ENCODE measurements at places on chromosomes 6 and 20. TPM values are rescaled to one million over a fixed set of nuclear protein-coding genes. Genes with fewer than 3 reads are reported as not detected.

DNA sequence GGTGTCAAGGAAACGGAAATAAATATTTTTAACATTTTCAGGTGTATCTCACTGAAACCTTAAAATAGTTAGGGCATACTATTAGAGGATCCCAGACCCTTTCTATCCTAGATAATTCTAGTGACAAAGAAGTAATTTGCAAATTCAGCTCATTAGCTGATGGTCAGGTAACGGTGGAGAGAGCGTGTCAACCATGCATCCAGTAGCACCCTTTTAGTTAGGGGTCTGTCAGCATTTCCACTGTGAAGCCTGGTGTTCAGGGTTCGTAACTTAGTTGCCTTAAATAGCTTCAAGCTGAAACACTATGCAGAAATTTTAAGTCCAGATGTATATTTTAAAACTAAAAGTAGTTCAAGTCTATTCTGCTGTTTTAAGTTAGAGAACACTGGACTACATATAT lies 48.5 kb upstream of the SUPT3H start:
- DNase-seq = no peak

GRCh38 chr6:14582749-14583148 lies 465.2 kb downstream of the CD83 start:
- DNase-seq = no peak

DNA sequence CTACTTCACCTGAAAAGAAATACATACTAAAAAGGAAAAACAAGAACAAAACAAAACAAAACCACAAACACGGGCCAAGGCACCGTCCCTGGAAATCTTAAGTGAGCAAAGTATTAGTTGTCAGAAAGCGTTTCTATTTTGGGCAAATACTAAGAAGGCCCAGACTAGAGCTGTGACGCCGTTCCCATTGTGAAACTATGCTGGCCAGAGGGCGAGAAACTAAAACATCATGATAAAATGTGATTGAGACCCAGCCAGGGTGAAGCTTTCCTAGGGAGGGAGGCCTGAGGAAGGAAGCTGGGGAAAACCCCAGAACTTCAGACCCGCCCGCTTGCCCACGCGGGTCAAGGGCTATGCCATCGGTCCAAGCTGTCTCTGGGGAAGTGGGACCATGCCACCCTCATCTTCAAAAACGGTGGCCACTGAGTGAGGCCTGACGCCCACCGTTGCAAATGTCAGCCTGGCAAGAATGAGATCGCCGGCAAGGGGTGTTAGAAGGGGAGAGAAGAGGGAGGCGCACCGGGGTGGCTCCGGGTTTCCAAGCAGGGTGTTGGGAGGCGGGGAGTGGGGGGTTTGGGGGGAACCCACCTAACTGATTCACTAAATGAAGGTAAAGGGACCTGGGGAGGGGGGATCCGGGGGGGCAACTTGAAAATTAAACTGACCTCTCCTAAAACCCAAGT lies 1950.9 kb upstream of the DEFB115 start:
- no peak for DNase-seq

- DNase-seq = no peak
Measured at GRCh38 chr6:3299221-3299620, 40.5 kb downstream of the PSMG4 start.

DNA sequence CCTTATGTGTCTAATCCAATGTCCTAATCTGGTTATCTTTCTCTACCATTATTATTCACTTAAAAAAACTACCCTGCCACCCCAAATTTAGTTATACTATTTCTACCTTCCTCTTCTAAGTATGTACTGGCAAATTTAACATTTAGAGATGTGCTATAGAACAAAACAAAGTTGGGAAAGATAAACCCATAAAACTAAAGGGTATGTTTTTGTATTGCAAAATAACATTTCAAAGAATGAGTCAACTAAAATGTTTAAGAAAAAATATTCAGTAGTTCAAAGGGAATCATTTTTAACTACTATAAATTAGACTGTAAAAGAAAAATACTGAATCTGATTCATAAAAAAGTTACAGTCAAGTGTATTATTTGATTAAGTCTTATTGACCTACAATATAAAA lies 103.0 kb downstream of the LMBRD1 start:
- DNase-seq = no peak

- DNase-seq = no peak
Measured at GRCh38 chr6:129599467-129599866, 110.5 kb downstream of the ARHGAP18 start.

- DNase-seq = no peak
Measured at GRCh38 chr20:23646106-23646873, 8.5 kb upstream of the CST3 start.

DNA sequence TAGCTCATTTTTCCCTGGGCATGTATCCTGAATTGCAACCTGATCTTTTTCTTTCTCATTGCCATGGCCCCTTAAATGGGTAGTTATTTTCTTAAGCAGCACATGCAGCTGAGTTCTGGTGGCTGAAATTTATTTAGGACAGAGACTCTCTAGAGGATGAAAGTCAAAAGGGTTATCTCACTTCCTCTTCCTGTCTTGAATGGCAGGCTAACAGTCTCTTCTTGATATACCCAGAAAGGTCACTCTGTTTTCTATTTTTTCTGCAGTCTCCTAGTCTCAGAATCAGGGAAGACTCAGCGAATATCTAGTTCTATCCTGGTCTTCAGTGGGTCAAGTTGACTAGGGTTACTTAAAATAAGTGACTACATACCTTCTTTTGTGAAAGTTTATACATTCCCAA lies 243.3 kb downstream of the EPHA7 start:
- DNase-seq = no peak

DNA sequence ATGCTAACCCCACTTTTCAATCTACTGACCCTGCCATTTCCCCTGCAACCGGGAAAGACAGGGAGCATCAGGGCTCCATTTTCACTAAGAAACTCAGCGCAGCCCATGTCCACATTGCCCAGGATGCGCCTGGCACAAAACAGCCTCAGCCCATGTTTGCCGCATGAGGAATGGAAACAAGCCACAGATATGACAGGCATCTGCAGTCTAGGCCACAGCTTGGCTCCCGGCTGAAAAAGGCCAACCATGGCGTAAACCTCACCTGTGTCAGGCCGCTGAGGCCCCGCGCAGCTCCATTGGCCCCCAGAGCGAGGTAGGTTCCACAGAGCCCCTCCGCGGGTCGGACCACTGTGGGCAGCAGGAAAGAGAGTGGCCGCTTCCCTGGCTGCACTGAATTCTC lies 21.7 kb downstream of the GGT7 start:
- DNase-seq = no peak

DNA sequence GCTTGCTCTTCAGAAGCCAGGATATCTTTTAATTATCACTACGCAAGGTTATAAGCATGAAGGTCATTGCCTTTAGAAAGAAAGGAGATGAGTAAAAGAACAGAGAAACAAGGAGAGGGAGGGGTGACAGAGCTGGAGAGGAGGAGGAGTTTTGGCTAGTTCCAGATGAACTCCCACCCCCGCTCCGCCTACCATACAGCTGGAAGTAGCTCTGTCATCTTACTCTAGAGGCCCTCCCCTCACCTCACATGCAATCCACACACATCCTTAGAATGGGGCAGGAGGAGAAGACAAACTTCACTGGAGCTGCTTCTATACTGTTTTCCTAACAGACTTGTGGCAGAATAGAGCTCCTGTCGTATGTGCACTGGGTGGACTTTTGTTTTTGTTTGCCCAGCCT lies 144.7 kb downstream of the SCML4 start:
- no peak for DNase-seq

DNA sequence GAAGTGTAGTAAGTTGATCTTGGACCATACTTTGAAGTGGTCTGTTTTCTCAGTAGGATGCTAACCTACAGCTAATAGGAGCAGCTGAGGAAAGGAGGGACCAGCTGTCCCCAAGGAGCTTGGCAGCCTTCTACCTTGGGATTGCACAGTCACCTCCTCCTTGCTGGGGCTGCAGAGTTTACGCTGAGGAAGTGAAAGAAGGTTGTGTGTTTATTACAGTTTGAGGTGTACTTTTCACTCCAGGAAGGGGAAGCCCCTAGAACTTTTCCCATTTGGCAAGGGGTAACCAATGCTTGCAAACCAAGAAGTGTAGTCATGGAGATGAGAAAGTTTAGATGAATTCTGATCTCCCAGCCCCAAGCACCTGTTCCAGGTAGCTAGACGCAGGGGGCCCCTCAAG lies 58.8 kb downstream of the BMP6 start:
- DNase-seq = no peak

DNA sequence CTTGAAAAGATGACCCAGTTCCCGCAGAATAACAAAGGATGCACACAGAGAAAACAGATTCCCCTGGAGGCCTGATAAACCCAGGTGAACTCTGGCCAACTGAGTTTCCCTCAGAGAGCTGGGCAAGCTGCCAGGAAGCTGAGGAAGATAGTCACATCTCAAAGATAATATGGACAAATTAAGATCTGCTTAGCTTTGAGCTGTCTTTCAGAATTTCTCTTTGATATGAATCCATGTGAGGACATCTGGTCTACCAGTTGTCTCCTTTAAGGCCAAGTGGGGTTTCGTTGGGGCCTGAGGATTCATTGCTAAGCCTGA lies 59.5 kb downstream of the ID4 start:
- DNase-seq = no peak

DNA sequence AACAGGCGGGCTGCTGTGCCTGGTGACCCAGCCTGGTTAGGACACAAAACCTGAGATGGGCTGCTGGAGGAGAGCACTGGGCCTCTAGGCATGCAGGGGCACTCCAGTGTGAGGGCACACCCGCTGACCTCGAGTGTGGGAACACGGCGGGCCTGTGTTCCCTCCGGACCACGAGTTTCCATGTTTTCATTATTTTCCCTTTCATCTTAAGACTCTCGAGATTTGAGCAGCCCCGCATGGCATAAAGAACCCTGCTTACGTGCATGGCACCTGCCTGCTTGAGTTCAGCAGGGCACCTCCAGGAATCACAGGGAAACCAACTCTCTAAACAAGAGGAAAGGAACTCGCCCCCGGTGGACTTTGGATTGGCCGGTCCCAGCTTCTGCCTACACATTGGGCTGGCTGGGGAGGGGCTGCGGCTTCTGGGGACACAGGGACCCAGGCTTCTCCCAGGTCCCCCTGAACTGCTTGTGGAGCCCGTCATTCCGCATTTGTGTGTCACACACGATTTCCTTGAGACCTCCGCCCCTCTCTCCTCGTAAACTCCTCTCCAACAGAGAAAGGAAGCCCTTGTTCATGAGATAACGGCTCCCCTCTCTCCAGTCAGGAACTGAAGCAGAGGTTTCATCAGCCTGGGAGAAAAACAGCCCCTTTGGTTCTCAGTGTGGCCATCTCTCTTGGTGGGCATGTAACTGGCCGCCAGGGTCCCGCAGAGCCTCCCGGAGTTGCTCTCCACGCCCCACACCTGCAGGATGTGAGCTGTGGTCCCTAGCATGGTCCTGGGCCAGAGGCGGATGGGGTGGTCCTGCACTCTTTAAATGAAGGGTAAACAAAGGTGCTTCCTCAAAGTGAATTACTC lies 181.8 kb downstream of the TTLL2 start:
- DNase-seq = no peak

DNA sequence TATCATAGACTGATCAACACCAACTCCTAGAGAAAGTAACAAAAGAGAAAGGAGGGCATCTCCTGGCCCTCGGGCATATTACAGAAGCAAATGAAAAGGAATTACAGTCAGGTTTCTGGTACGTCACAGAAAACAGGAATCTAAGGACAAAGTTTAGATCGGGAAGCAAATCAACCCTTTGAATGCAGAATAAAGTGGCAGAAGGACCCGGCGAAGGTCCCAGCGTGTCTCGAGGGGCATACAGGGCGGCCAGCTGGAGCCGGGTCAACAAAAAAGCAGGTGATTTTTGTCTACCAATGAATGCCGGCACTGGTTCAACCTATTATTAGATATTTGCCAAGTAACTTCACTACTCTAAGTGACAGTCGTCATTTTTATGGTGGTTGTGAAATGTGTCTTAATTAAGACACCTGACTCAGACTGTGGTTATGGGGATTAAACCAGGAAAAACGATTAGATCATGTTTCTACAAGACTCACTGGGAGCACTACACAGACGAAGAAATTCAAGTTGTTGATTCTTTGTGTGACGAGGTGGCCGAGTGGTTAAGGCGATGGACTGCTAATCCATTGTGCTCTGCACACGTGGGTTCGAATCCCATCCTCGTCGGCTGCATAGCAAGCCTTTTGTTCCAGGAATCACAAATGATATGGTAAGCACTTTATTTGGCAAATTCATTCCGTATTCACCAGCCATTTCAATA lies 12.4 kb upstream of the ZSCAN9 start:
- no peak for DNase-seq

DNA sequence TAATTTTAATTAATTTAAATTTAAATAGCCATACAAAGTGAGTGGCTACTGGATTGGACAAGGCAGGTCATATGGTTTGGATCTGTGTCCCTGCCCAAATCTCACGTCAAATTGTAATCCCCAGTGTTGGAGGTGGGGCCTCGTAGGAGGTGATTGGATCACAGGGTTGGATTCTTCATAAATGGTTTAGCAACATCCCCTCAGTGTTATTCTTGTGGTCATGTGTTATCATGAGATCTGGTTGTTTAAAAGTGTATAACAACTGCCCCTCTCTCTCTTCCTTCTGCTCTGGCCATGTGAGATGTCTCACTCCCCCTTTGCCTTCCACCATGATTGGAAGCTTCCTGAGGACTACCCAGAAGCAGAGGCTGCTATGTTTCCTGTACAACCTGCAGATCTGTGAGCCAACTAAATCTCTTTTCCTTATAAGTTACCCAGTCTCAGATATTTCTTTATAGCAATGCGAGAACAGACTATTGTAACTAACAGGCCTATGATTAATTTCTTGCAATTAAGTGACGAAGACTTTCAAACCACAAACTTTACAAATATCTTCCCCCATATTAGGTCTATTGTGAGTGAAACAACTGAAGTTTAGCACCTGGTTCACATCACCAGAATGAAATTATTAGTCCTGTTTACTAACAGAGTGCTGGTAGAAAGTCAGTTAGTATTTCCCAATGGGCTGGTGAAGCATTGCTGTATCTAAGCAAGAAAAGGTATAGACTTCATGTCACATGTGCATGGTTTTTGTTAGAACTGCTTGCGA lies 60.0 kb upstream of the TNFAIP3 start:
- DNase-seq = no peak

GRCh38 chr20:33539129-33539528 lies 49.2 kb downstream of the CBFA2T2 start:
- no peak for DNase-seq

GRCh38 chr6:139161817-139162284 lies 27.0 kb downstream of the HECA start:
- DNase-seq = no peak

GGTLC1 gene
- polyA plus RNA-seq = not detected

ZNF217 gene
- polyA plus RNA-seq = 39.0 TPM

TRIM31 gene
- polyA plus RNA-seq = not detected

ASIP gene
- 0.70 TPM for polyA plus RNA-seq

ANGPT4 gene
- 0.22 TPM for polyA plus RNA-seq

TMEM30A gene
- 133 TPM for polyA plus RNA-seq

ZBTB12 gene
- polyA plus RNA-seq = 23.1 TPM

EMILIN3 gene
- polyA plus RNA-seq = 7.7 TPM

SOX18 gene
- 4.5 TPM for polyA plus RNA-seq
